Daoy (cell line): ENCODE measurements at places on chromosomes 12 and 14. TPM values are rescaled to one million over a fixed set of nuclear protein-coding genes. Genes with fewer than 3 reads are reported as not detected.

Gene CLBA1
- 6.5 and 8.4 TPM in 2 replicates for total RNA-seq

Gene WNT5B
- 58.7 and 72.9 TPM in 2 replicates for total RNA-seq

DNA sequence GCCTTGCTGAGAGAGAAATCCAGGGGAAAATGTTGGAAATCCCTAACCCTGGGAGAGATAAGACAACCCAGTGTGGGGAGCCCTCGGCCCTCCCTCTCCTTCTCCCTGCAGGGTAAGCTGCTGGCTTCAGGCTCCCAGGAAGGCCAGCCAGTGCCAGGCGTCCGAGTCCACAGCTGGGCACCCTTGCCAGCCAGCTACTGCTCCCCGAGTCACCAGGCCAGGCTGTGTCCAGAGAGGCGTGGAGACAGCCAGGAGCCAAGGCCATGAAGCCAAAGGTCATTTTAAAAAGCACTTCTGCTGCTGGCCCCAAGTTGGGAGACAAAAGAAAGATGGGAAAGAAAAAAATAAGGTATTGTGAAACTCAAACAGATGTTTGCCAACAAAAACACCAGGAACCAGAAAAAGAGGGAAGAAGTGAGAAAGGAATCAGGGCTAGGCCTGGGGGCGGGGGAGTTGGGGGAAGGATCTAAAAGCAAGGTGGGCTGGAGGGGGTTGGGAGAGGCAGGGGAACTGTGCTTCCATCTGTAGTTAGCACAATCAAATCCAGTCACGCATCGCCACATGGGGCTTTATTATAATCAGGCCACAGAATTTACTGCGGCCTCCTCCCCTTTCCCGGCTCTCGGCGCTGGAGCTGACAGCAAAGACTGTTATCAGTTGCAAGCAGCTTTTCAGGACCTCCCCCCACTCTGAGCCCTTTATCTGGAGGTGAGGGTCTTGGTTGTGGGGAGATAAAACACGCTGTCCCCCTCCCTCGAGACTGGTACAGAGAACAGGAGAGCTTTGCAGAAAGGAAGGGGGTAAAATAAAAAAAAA, 33.5 kb downstream of the RBM19 start:
- DNase-seq, result no peak

DNA sequence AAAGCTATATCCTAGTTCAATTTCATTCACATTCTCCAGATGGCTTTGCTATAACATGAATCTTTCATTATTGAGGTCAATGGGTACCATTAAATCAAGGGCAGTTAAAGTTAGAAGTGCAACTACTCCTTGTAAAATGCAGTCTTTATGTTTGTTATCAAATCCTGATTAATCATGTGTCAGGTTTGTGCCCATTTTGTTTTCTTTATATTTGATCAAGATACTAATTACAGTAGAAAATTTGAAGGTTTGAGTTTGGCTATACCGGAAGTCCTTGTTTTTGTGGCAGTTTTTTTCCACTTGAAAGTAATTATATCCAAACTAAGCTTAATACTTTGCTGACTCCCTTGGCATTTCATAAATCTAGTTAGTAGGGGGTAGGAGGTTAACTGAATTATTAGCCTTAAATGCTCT, 513.0 kb downstream of the DIO2 start:
- no peak for DNase-seq

DNA sequence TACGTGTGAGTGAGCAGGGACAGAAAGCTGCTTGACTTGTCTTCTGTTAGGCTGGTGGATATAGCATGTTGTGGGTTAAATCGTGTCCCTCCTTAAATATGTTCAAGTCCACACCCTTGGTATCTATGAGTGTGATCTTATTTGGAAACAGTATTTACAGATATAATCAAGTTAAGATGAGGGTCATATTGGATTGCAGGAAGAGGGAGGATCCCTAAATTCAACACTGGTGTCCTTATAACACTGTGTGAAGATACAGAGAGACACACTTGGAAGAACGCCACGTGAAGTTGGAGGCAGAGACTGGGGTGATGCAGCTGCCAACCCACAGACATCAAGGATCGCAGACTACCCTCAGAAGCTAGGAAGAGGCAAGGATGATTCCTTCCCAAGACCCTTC, 275.2 kb upstream of the SSTR1 start:
- no peak for DNase-seq

GRCh38 chr14:49896966-49897365, 4.1 kb downstream of the ARF6 start:
- no peak for DNase-seq

GRCh38 chr14:40362856-40363255, 930.6 kb upstream of the FBXO33 start:
- no peak for DNase-seq

- DNase-seq, result peak; percentile 87
Observed at GRCh38 chr14:58637391-58638230, at the start of gene DACT1. Gene DACT1, plus strand, starts transcription at chr14:58637962. Its CDS starts 241 bp downstream, at chr14:58638203.

- DNase-seq, result no peak
Observed at GRCh38 chr14:91246051-91246852, 1.7 kb upstream of the GPR68 start.

- DNase-seq, result no peak
Observed at GRCh38 chr12:102522768-102523167, 42.4 kb upstream of the IGF1 start.

DNA sequence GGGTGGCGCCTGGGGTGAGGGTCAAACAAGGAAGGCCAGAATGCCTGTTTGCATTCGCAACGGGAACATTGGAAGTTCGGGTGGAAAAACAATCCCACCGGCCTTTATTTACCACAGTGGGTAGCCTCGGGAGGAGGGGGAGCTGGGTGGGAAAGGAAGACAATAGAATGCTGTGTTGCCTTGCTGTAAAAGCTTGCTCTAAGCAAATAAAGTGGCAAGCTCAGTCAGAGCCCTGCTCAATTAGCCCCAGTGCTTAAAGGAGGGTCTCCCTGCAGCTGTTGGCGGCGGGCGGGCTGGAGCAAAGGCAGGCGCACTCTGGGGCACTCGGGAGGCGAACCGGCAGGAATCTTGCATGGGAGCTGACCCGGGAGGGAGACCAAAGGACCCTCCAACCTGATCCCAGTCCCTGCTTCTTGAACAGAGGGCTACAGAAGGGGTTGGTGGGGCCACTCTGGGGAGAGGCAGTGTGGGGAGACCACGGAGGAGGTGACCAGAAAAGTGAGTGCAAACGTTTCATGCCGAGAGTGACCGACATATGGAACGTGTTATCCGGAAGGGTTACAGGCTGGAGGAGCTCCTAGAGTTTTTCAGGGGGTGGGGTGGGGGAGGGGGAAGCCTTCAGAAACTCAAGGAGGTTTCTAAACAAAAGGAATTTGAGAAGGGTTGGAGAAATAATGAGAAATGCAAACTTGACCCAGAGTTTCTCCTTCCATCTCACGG, 48.5 kb downstream of the NTF3 start:
- DNase-seq, result no peak

- no peak for DNase-seq
Observed at GRCh38 chr12:78371284-78371683, 493.3 kb upstream of the SYT1 start.
